ENCODE measurements at places on chromosomes 7 and 10.

- peak; percentile 7 for DNase-seq
These were observed 150.5 kb upstream of the VKORC1L1 start for GRCh38 chr7:65722361-65722792.

- no peak for DNase-seq
These were observed 19.3 kb upstream of the ADAMTS14 start for GRCh38 chr10:70652761-70653657.

- peak; percentile 31 for DNase-seq
These were observed 2.4 kb downstream of the TLL2 start for GRCh38 chr10:96511044-96511945.

DNA sequence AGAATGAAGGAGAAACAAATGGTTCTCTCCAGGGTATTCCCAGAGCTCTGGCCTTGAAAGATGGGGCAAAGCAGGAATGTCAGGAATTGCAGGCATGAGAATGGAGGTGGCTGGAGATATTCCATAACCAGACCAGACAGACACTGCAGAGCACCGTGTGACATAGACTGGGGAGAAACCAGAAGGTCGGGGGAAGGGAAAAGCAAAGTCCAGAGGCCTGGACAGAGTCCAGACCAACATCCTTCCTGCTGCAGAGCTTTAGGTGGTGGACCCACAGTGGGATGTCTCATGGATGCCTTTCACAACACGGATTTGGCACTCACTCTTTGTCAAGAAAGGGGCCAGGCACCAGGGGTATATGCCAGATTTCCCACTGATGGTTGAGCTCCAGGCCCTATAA is 177.2 kb upstream of the INHBA start:
- DNase-seq = no peak

DNA sequence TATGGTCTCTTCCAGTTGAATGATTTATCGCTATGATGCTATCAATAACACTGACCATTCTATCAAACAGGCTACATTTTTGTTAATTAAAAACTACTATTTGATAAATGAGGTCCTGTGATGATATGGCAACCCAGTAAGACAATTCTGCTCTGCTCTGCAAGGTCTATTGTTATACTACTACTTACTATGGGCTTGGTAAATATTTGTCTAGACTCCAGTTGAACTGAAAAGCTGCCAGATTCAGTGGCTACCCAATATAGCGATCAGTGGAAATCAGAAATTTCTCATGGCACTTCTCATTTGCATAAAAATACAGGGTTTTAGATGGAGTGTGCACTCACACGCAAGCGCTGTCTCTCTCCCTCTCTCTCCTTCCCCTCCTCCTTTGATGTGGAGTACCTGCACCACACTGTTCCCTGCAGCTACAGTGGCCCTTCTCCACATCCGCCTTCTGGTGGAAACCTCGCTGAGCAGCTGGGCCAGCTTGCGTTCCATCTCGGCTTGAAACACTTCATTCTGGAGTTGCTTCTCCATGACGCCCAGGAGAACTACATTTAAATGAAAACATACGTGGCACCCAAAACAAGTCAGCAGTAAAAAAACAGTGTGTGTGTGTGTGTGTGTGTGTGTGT is 77.9 kb downstream of the KIAA1549 start:
- DNase-seq = no peak

GRCh38 chr10:70323697-70324338 is 40.0 kb upstream of the NPFFR1 start:
- DNase-seq = no peak

- no peak for DNase-seq
These were observed 22.5 kb downstream of the FAM171A1 start for GRCh38 chr10:15348579-15348978.

- DNase-seq = no peak
These were observed 60.6 kb upstream of the MSMB start for GRCh38 chr10:46106410-46107255.

DNA sequence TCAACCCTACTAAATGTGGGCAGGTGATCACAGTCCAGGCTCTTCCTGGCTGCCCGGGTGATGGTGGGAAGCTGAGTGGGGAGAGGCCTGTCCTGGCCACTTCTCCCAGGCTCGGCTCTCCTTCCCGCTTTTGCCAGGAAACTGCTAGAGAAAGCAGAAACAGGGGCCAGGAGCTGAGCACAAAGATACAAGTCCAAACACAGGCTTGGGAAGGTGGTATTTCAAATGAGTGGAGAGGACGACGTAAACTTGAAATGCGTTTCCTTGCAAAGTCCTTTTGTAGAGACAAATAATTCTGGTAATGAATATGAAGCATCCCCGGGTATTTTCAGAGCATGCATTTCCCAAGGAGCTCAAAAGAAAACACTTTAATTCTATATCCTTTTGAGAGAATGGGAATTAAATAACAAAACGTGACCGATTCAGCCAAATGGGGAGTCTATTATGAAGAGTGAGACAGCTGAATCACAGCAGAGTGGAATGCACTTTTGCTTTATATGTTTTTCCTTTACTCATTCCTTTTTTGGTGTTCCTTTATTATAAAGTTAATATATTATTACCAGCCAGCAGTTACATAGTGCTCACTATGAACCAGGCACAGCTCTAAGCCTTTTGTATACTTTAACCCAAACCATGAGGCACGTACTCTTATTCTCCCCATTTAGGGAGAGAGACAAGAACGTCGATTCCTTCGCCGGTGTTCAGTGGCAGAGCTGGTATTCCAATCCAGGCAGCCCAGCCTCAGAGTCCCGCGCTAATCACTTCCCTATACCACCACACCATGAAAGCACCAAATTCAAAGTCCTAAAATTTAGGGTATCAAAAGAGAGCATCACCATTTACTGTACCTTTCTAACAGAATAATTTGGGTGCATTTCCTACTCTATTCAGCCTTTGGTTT is 218.2 kb upstream of the KLF14 start:
- no peak for DNase-seq

DNA sequence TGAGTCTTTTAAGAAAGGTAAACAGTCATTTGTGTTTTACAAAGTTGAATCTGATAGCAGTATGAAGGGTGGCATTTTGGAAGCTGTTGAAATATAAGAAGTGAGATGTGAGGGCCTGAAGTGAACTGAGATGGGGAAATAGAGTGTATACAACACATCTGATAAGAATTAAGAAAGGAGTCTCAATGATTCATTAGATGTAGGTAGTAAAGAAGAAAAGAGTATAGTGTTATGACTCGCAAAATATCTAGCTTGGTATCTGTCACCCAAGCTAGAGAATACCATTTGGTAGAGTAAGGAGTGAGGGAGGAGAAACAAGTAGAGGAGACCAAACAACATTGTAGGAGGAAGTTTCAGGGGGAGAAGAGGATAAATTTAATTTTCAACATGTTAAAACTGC is 5.3 kb downstream of the PTPN12 start:
- no peak for DNase-seq

DNA sequence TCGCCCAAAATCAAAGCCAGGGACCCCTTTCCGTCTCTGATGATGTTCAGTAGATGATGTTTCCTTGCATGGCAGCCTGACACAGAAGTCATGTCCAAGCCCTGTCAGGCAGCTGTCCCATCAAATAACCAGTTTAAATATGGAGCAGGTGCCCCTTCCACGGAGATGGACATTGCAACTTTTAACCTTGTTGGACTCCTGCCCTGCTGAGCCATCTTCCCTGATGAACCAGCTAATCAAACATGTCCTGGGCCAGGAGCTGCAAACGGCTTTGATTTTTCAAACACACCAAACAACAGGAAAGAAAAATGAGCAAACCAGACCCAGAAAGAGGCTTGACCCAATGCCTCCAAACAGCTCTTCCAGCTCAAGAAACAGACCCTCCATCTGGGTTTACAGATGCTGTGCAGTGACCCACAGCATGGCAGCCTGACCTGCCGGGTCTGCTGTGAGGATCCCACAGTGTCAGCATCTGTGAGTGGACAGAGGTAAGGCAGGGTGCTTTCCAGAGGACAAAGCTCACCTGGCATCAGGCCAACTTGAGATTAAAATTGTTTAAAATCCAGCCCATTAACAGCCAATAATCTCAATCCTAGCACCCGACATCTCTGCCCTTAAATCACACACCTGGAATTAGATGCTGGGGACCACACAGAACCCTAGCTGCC is 372.6 kb downstream of the GRID1 start:
- DNase-seq = no peak

- DNase-seq = no peak
These were observed 138.7 kb downstream of the NRP1 start for GRCh38 chr10:33195608-33196376.

- DNase-seq = no peak
These were observed 15.8 kb upstream of the DUSP5 start for GRCh38 chr10:110481919-110482318.

DNA sequence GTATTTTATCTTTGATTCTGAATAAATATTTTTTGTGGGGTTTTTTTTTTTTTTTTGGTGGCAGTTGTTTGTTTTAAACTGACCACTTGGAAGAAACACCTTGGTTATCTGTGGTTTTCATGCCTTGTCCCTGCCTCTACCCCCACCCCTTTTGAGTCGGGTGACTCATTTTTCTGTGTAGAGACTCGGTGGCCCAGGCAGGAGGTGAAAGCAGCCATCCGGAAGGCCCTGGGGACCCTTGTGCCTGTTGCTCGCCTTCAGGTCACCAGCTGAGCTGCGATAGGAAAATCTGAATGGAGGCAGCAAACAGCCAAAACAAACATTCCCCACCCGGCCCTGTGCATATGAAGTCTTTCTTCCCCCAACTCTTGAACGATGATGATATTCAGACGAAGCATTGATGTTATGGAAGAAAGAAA is 22.8 kb downstream of the CYP17A1 start:
- DNase-seq = no peak

DNA sequence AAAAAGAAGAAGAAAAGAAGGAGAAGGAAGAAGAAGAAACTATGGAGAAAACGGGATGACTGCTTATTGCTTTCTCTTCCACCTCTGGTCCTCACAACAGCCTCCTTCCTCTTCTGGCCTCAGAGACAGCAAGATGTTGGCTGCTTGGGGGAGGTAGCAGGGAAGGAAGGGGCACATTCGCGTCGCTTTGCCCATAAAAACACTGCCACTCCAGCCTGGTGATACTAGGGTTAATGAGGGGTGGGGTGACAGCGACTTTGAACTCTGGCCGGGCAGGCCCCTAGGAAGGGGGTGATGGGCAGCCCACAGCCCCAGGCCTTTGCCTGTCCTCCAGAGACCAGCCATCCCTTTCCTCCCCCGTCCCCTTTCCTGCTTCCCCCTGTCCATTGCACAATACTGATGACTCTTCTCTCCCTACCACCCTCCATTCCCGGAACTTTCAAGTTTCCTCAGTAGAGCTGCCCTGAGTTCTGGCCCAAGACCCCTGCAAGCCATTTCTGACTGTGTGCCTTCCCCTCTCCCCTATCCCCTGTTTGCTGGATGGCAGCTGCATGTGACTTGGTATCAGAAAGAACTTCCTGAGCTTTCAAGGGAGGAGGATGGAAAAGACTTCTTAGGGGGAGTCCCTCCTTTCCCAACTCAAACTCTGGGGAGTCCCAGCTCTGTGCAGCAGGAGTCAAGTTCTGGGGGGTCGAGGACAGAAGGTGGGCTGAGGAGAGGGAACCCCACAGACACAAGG is 2.2 kb upstream of the CUEDC2 start:
- DNase-seq = no peak

DNA sequence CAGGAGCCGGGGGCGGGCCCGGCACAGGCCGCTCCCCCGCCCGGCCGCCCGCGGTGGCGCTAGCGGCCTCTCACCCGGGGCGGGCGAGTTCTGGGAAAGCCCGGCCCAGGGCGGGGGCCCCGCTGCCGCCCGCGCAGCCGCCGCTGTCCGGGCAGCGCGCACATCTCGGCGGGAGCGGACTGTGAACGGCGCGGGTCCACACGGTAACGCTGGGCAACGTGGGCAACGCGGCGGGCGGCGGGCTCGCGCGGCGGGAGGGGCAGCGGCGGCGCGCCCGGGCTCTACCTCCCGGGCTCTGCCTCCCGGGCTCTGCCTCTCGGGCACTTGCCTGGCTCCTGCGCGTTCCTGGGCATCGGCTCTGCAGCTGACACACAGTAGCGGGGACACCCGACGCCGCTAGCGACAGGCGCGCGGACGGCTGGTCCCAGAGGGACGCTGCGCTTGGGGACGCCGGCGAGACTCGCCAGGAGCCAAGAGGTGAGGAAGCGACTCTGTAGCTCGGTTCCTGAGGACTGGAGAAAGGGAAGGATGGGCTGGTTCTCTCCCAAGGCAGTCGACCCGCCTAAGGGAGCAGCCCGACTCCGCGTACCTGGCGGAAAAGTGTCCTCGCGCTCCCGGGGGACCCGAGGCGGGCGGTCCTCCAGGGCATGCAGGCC is at the start of gene PLCE1:
Gene PLCE1, plus strand, starts transcription at position 150 of the 656 bp plus-strand sequence. CDS start 37,116 bp downstream, outside the sequence.
- DNase-seq = peak; percentile 55

DNA sequence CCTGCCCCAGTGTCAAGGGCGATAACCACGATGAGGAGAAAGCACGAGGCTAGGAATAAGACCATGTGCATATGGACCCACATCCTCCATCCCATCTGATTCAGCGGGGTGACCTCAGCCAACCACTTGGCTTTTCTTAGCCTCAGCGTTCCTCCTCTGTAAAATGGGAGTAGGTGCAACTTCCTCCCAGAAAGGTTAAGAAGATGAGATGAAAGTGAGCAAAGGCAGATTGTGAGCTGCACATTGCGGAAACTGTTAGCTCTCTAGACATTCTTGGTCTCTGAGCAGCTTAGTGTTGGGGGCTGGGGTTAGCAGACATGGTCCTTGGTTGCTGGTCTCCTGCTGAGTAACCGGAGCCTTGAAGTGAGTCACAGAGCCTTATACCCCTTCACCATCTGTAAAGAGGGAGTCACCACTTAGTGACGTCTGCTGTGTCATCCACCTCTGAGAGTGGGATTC is 497.3 kb upstream of the GALNT17 start:
- DNase-seq = no peak

DNA sequence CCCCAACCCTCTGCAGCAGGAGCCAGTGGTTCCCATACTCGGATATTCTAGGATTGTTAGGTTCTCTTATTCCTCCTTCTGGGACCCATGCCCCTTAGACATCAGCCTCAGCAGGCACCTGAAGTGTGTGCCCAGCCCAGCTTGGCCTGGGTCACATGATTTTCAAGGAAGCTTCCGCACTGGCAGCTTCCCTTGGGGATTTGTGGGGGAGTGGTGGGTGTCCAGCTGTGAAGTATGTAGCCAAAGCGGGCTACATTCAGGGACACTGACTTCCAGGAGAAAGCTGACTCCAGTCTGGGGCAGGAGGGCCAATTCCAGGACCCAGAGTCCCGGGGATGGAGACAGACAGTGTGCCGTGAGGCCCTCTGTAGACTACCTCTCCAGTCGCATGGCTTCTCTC is 1.3 kb downstream of the LDB1 start:
- peak; percentile 50 for DNase-seq

- DNase-seq = no peak
These were observed 6.4 kb downstream of the MAFK start for GRCh38 chr7:1536743-1537534.

- no peak for DNase-seq
These were observed 123.9 kb downstream of the DOCK4 start for GRCh38 chr7:112082306-112082705.

DNA sequence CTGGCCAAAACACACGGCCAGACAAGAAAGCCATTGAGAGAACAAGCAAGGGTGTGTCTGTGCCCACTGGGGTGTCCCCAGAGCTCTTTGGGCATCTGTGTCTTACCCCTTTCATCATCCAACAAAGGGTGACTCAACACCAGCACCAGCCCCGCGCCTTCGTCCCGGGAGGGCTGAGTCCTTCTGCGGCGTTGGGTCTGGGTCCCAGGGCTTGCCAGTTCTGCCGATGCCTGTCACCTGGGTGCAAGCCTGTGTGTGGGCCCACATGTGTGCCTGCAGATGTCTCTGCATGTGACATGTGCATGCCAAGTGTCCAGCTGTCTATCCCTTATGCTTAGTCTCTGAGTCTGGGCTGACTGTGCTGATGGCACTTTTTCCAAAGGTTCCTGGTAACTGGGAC is 24.4 kb upstream of the ELN start:
- DNase-seq = peak; percentile 75

- no peak for DNase-seq
These were observed 30.3 kb downstream of the GRID1 start for GRCh38 chr10:86336341-86336740.

- no peak for DNase-seq
These were observed 213.5 kb upstream of the TMEM229A start for GRCh38 chr7:124246262-124246863.
